ENCODE measurements at places on chromosomes 5 and 9.

GRCh38 chr5:119943148-119943547, 313.8 kb downstream of the FAM170A start:
- DNase-seq = no peak

- no peak for DNase-seq
Observed at GRCh38 chr5:181232593-181232992, 9.5 kb downstream of the TRIM41 start.

GRCh38 chr9:34664281-34665066, 2.0 kb upstream of the CCL27 start:
- peak; percentile 34 for DNase-seq

- no peak for DNase-seq
Observed at GRCh38 chr5:138929571-138929955, 54.4 kb upstream of the LRRTM2 start.
